ENCODE measurements at places on chromosomes 7 and 10.

GRCh38 chr10:44978570-44979280 is at the start of gene DEPP1:
Gene DEPP1, minus strand, starts transcription at chr10:44978809. Its CDS starts 779 bp downstream, at chr10:44978030.
- peak; percentile 90 for DNase-seq

GRCh38 chr7:136698231-136698630 is 170.2 kb upstream of the CHRM2 start:
- DNase-seq: peak; percentile 14

GRCh38 chr7:151790830-151791620 is 85.9 kb downstream of the PRKAG2 start:
- DNase-seq: no peak

DNA sequence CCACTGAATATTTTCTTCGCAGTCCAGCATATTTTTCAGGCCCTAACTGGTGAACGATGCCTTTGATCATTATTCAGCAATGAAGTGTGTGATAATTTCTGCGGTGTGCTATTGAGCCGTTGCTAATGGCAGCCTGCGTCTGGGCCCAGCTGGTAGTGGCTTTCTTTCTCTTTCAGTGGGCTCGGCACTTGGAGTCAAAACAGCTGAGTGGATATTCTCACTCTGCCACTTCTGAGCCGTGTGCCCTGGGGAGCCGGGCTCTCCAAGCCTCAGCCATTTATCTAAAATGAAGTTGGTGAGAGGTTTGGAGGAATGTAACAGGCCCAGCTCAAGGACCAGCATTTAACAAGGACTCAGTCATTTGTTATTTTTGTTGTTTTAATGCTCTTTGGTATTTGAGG is 87.5 kb upstream of the IFRD1 start:
- no peak for DNase-seq

DNA sequence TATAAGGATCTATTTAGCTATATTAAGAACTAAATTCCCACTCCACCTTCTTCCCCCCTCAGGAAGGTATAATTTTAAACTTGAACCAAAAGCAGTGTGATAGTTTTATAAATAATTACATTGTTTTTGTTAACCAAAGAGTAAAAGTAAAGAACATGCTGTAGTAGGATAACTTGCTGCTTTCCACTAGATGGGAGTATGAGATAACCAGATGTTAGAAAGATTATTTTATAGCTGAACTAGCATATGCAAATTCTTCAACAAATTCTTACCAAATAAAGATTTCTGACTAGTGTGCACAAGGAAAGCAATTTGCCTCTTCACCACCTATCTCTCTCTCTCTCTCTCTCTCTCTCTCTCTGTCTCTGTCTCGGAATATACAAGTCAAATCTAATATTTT is 31.8 kb downstream of the TES start:
- peak; percentile 52 for DNase-seq
